ENCODE measurements at places on chromosomes 12 and 14.

DNA sequence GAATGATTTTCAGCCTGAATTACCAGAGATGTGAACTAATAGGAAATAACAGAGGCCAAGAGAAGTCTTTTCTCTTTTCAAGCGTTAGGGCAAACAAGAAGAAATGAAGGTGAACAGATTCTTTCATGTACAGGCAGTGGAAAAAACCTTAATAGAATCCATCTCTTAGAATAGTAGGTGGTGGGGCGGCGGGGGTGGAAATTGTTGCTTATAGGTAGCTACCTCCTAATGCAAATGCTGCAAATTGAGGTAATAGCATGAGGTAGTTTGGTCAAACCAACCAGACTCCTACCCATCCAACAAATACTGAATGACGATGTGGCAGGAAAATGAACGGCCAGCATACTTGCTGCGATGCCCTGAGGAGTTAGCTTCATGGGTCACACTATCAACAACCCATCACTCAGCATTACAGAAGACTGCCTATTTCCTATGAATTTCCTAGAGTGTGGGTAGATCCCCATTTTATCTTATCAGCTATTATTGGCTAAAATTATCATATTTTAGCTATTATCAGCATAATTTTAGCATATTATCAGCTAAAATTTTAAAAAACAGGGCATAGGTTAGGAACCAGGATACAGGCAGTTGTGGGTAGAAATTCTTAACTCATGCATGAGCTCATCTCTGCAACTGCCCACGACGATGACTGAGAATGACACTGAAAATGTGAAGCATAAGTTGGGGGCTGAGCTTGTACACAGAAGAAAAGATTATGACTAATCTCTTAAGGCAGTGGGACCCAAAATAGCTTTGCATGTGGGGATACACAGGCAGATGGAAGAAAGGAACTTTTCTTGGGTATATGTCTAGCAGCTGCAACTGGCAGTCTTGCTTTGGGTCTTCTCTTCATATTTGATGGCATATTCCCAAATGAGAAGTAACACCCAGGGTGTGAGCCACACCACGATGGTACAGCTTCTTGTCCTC, 68.7 kb downstream of the NIN start:
- peak; percentile 82 for DNase-seq

- no peak for DNase-seq
Observed at GRCh38 chr12:105480162-105480561, 149.7 kb downstream of the C12orf75 start.

GRCh38 chr14:55582746-55583145, 2.7 kb downstream of the KTN1 start:
- no peak for DNase-seq

GRCh38 chr12:118310320-118310719, 62.4 kb downstream of the TAOK3 start:
- DNase-seq, result no peak

GRCh38 chr12:47078733-47079467, 521 bp upstream of the PCED1B start:
- DNase-seq, result peak; percentile 30

DNA sequence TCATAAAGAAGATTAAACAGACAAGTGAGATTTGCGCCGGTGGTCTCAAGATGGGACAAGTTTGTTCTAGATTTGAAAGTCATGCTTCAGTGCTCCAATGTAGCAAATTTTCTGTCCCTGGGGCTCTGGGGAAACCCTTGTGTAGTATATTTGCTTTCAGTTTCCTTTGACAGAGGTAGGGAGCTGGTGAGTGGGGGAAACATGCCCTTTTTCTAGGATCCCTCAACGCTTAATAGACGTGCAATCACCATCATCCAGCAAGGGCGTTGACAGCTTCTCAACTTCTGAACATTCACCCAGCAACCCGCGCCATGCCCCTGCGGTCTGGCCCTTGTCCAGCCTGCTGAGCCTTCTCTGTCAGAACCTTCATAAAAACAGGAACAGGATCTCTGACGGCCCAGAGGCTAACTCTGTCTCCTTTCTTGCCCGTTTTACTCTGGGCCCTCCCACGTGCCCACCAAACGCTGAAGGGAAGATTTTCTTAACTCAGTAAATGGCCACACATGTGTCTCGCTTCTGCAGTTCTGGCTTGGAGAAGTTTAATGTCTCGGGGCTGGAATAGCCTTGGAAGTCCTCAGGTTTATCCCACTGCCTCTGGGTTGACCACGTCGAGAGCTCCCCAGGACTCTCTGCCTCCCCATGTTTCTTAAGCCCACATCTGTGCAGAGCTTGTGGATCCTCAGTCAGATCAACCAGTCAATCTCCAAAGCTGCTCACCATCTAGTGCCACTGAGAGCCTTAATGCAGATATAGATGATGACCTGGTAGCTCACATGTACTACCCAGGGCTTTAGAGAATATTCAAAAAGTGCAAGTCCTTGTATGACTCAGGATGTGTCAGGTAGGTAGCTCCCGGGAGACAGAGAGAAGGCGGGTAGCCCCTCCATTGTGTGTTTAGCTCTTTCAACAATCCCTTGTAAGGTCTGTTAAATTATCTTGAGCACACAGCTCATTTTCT, 58.1 kb upstream of the CCND2 start:
- peak; percentile 55 for DNase-seq

DNA sequence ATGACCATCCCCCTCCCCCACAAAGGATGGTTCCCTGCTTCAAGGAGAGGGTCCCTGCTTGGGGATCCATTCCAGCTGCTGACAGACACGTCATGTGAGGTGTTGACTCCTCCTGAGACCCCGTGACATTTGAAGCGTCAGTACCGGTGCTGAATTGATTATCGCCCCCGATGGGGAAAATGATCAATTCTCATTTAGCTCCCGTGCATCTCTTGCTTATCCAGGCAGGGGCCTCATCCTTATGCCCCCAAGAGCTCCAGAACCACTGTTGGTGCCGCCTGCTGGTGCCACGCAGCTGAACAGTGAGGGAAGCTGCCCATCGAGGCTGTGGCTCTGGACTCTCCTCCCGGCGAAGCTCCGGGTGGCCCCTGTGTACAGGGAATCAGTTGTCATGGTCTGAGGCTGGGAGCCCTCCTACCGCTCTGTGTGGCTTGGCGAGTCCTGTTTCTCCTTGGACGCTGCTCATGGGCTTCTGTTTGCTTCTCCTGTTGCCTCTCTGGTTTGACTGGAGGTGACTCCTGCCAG, 4.6 kb downstream of the KIF26A start:
- DNase-seq, result no peak

GRCh38 chr12:58563621-58564020, 356.7 kb downstream of the LRIG3 start:
- no peak for DNase-seq

DNA sequence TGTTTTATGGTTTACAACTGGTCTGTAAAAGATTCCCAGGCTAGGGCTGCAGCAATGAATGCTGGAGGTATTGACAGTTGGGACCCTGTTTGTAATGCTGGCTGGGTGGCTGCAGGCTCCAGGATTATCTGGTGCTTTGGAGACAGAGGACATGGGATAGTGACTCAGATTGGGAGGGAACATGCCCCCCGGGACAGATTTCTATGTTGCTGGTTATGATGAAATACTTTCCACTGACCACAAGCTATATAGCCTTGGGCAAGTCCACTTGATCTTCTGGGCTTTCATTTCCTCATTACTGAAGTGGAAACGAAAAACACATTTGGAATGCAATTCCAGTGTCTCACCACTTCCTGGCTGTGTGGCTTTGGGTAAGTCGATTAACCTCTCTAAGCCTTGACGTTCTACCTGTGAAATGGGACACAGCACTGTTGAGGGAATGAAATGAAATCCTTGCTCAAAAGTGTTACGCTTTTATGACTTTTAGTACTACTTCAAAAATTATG, 6.3 kb upstream of the TPCN1 start:
- DNase-seq, result peak; percentile 38

GRCh38 chr14:86838363-86838762, 1154.6 kb downstream of the GALC start:
- DNase-seq, result peak; percentile 34

DNA sequence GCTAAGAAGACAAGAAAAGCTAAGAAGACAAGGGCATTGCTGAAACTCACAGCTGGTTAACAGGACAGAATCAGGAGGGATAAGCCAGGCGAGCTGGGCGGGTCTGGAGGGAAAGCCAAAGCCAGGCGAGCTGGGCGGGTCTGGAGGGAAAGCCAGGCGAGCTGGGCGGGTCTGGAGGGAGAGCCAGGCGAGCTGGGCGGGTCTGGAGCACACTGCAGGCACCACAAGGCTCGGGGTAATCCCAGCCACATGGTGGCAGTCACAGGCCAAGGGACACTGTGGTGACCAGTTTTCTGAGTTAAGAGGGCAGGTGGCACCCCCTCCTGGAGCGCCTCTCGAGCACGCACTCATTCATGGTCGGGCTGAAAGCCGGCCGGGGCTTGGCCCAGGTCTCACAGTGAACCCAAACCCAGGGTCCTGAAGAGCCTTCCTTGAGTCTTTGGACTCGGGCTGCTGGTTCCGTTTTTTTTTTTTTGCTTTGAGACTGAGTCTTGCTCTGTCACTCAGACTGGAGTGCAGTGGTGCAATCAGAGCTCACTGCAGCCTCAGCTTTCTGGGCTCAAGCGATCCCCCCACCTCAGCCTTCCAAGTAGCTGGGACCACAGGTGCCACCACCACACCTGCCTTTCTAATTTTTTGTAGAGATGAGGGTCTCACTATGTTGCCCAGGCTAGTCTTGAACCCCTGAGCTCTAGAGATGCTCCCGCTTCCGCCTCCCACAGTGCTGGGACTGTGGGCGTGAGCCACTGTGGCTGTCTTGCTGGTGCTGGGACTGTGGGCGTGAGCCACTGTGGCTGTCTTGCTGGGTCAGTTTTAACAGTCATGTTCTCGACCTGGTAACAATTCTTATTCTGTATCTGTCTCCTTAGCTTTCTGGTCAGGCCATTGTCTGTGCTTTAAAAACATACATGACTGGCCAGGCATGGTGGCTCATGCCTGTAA, 40.2 kb downstream of the HSP90AA1 start:
- DNase-seq, result no peak

- no peak for DNase-seq
Observed at GRCh38 chr14:83162361-83162929, 1628.8 kb upstream of the SEL1L start.

DNA sequence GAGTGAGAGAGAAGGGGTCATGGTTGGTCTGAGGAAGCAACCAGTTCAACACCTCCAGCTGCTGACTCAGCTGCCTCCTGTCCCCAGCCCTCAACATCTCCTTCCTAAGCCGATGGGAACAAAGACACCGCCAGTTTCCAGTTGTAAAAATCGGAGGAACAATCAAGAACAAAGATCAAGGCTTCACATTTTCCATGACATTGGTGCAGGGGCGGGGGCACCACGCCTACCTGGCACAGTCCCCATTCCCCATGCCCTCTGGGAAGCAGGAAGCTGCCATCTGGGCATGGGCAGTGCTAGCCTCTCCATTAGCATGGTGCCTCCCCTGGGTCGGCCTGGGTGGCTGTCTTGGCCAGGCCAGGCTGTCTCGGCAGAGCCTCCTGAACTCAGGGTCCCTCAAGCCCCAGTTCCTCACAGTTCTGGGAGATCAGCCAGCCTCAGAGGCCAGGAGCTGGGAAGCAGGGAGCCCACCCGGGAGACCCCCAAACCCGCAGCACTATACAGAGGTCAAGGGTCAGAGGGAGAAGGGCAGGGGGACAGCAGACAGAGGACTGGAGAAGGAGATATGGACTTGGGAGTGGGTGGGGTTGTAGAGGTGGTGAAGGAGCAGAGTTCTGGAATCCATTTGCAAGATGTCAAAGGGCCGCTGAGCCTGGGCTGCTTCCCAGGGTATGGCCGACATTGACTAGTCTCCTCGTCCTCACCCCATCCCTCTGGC, 19.6 kb upstream of the TMEM106C start:
- no peak for DNase-seq

- no peak for DNase-seq
Observed at GRCh38 chr14:68677476-68677875, 115.4 kb downstream of the ZFP36L1 start.

DNA sequence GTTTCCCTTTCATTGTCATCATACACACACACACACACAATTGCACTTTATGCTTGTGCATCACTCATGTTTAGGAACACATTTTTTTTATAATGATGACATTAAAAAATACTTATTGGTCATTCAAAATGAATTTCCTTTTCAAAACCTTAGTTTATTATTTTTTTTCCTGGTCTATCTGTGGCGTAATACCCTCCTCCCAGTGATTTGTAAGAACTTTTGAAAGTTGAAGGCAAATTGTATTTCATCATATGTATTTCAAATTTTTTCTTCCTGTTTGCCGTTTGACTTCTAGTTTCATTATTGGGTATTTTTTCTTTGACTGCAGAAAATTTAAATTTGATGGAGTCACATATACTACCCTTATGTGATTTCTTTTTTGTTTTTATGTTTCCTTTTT, 2.5 kb upstream of the LRRK2 start:
- no peak for DNase-seq
